ENCODE measurements at places on chromosomes 5 and 9.

GRCh38 chr5:132639706-132640130 is 18.3 kb upstream of the IL13 start:
- DNase-seq, result no peak

GRCh38 chr9:75185585-75186170 is 97.4 kb downstream of the OSTF1 start:
- no peak for DNase-seq

- DNase-seq, result no peak
Observed at GRCh38 chr9:119412399-119412798, 43.2 kb upstream of the BRINP1 start.

DNA sequence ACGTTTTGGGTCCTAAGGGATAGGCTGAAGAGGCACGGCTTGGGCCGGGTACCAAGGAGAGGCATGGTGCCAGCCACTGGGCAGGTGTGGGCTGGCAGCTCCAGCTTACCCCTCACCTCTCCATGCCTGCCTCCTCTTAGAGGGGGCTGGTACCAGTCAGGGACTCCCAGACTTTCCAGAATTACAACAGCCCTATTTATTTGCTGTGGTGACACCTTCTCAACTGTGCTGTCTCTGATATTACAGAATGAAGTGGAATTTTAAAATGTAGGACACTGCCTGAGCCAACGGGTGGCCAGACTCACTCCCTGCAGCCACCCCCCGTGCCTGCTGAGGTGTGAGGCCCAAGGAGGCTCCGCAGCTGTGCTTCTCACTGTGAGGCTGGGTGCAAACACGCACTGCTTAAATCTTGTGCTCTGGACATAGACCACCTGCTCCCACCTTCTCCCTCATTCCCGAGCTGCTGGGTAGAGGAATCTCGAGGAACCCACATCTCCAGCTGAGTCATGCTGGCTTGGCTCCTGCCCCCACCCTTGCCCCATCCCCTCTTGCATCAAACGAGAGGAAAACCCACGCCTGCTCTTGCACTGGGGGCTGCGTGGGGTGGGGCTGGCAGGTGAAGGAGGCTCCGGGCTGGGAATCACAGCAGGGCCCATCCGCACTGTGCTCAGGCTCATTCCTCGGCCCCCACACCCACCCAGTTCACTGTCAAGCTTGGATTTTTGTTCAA is 47.9 kb downstream of the PRRT1B start:
- DNase-seq, result no peak

DNA sequence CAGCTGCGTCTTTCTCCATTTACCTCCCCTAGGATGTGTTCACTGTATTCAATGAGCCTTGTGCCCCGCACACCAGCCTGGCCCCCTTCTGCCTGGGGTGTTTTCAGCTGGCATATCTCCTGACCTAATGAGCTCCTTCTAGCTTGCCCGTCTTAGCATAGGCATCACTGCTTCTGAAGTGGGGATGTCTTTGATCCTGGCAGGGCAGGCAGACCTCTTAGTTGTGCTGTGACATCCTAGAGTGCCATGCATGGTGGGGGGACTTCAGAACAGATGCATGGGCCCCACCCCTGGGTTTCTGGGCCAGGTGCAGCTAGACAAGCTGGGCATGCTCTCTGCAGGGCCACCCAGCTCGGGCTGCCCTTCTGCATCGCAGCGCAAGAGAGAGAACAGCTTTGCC is 172.7 kb downstream of the GADD45G start:
- no peak for DNase-seq

GRCh38 chr5:94223235-94223634 is 395.2 kb downstream of the KIAA0825 start:
- DNase-seq, result no peak
